Activated CD8-positive, alpha-beta memory T cell treated with anti-CD3 and anti-CD28 coated beads for 48 hours (primary cell): ENCODE measurements at places on chromosomes 7 and 10.

GRCh38 chr7:31290601-31291000 is 49.9 kb downstream of the NEUROD6 start:
- DNase-seq, result no peak

DNA sequence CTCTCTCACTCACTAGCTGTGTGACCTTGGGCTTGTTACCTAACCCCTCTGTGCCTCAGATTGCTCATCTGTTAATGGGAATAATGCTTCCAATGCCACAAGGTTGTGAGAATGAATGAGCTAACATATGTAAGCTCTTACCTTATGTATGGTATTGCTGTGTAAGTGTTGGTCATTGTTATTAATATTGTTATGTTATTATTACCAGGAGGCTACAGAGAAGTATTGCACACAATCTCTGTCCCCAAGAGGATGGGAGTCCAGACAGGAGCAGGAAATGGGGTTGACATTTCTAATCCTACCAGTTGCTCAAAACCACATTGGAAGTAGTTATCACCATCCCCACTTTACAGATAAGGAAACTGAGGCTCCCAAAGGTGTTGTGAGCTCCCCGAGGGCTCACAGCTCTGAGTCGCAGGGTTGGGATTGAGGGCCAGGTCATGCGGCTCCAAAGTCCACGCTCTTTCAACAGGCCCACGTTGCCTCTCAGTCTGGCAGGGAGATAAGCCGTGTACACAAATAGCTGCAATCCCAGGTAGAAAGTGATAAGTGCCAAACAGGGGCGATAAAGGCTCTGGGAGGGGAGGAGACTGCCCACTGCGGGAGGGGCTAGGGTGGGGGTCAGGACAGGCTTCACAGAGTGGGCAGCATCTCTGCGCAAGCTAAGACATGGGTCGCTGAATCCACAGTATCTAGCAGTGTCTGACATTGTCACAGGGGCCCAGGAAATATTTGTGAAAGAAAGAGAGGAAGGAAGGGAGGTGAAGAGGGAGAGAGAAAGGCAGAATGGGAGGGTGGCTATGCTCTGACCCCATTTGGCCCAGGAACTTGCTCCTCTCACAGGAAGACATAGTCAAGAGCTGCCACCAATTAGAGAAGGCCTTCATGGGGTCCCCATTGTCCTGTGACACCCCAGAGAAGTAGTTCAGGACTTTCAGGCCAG is 9.6 kb upstream of the ZMIZ1 start:
- no peak for DNase-seq

DNA sequence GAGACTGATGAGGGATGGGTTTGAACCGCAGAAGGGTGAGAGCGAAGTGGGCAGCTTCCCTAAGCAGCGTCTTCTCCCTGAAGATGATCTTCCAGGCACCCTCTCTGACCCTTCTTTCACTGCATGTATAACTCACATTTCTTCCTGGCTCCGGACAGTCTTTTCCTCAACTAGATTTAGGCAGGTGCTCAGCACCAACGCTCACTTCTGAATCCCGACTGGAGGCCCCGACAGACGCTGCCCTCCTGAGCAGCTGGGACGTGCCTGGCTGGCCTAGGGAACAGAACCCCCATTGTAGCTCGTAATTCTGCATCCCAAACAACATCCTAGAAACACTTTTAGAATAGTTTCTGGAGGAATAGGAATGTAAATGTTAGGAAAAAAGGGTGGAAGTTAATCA is 206.6 kb downstream of the DIP2C start:
- DNase-seq, result no peak

DNA sequence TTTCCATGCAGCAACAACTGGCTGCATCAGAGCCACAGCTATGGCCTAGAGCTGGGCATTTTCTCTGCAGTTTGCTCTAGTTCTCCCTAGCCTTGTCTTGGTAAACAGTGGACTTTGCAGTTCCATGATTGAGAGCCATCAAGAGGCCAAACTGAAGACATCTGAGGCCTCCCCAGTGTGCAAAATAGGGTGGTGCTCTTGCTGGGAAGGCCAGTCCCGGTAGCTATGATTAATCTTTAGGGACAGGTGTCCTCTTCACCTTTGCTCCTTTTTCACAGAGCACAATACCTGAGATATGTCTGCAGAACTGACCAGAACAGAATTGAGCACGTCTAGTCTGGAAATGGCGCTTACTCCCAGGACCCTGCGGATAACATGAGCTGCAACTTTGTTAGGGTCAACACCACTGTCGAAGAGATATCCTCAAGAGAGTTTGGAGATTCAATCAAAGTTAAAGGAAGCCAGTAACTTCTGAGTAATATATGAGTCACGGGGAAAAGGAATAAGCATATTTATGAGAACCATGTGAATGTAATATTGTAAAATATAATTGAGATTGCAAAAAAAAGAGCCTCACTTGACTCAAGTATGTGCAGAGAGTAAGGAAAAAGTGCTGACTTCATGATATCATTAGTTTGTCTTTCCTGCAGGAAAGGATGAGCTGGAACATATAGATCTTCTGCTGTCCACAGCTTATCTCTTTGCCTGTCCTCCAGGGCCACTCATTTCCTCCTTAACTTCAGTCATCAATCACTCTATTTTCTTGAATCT is 76.7 kb downstream of the ANK3 start:
- DNase-seq, result no peak

GRCh38 chr10:132115732-132116131 is 50.0 kb downstream of the JAKMIP3 start:
- DNase-seq, result no peak

DNA sequence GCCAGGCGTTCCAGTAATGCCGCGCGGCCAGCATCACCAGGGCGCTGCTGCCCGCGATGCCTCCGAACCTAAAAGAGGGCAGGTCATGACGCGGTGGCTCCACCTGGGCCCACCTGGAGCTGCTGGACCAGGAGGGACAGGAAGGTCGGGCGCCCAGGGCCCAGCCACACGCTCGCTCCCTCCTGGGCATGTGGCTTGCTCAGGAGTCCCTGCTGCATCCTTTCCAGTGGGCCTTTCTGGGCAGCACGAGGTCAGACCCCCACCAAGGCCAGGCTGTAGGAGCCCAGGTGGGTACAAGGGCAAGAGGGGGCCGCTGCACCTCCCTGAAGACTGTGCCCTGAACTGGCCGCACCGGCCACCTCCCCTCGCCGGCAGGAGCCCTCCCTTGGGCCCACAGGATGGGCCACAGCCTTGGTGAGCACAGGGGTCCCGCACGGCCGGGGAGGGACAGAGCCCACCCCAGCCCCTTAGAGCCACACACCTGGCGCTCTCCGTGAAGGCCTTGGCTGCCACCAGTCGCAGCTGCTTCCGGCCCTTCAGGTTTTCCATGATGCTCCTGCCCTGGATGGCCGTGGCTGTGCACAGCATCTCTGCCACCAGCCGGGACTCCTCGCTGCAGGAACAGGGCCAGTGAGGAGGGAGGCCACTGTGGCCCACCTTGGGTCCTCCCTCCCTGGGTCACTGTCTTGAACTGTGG is 43.2 kb downstream of the CFAP46 start:
- no peak for DNase-seq
